ENCODE measurements at places on chromosomes 7 and 10.

DNA sequence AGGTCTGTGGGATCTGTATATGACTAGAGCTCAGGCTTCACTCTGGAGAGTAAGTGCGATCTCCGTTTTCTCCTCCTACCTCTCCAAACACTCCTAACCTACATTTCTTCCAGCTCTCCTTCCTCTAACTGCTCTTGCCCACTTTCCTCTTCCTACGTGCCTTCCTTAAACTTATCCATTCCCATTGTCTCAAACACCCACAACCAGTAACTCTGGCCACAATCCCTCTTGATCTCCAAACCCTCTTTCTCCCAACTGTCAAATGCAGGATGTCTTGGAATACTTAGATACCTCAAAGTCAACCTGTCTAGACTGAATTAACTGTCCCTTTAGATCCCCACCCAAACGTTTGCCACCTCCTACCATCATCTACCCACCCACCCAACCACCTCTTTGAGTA lies 213.7 kb upstream of the KMT2E start:
- DNase-seq = peak; percentile 51

DNA sequence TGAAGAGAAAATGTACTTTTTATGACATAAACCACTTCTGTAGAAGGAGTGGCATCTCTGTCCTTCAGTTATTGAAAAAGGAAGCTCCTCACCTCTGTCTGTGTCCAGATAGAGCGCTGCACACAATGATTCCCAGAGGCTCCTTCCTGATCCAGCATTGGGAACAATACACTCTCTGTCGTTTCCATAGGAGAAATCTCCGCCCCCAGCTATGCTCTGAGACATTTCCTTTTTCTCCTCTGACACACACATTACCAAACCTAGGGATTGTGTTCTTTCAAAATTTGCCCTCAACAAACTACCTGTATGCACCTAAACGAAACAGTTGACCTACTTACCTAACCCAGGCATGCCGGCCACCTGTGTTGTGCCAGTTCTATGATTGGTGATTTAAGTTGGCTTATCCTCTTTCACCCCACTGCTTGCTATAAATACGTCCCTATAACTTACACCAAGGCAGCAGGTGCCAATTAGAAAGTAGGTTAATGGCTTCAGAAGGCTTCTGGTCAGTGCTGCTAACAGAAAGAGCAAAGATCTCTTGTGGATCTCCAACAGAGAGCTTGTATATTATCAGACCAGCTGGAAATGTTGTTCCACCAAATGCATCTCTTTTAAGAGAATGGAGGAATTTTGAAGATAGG lies 140.1 kb upstream of the JCAD start:
- peak; percentile 57 for DNase-seq

GRCh38 chr7:92988051-92988450 lies 129.7 kb downstream of the SAMD9 start:
- DNase-seq = peak; percentile 82

GRCh38 chr10:61751599-61751998 lies 88.9 kb downstream of the CABCOCO1 start:
- no peak for DNase-seq

DNA sequence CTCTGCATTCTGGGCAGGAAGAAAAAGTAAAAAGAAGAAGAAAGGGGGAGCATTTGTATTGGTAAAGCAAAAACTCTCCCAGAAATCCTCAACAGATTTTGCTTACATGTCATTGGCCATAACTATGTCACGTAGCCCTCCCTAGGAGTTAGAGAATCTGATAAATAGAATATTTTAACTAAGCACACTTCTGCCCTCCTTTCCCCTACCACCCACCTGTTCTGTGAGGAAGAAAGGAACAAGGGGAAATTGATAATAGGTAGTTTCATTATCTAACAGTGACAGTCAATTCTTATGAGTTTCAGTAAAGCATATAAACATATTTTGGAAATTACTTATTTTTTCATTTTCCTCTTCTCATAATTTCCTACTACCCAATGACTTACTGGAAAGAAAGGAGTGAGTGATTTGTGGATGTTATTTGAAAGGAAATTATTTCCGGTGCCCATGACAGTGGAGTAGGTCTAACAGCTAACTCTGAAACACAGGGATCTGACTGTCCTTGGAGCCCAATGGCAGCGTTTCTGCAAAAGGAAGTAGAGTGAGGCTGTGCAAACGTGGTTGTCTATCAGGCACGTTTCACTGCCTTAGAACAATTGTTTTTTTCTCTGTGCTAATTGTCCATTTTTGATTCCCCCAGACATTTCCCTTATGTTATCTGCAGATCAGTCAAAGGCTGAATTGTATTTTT lies 128.6 kb upstream of the MDFIC start:
- DNase-seq = no peak

DNA sequence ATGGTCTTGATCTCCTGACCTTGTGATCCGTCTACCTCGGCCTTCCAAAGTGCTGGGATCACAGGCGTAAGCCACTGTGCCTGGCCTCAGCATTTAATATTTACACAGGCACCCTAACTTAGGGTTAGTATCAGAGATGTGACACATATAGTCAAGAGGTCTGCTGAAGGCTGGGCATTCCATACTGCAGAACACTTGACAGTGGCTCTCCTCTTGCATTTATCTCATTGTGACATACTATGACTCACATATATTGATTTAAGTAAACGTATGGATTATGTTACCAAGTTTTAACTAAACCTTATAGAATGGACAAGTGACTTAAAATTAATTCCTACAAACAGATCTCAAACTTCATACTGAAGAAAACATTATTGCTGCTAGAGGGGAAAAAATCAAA lies 36.6 kb downstream of the BRAF start:
- DNase-seq = no peak

DNA sequence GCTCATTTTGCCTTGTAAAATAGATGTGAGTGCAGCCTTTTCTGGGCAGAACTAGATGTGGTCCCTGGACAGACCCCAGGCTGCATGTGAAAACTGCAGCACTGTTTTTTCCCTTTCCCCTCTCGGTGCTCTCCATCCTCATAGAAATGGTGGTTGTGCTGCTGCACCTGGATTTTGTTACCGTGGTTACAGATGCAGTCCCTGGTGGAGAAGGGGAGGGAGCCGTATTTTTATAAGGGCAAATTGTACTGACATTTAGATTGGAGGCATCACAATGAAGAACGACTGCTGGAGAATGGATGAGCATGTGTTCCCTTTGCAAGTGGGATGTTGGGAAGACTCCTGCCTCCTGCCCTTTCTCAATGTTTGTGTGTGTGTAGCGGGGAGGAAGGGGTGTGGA lies 469.9 kb downstream of the CCSER2 start:
- no peak for DNase-seq

DNA sequence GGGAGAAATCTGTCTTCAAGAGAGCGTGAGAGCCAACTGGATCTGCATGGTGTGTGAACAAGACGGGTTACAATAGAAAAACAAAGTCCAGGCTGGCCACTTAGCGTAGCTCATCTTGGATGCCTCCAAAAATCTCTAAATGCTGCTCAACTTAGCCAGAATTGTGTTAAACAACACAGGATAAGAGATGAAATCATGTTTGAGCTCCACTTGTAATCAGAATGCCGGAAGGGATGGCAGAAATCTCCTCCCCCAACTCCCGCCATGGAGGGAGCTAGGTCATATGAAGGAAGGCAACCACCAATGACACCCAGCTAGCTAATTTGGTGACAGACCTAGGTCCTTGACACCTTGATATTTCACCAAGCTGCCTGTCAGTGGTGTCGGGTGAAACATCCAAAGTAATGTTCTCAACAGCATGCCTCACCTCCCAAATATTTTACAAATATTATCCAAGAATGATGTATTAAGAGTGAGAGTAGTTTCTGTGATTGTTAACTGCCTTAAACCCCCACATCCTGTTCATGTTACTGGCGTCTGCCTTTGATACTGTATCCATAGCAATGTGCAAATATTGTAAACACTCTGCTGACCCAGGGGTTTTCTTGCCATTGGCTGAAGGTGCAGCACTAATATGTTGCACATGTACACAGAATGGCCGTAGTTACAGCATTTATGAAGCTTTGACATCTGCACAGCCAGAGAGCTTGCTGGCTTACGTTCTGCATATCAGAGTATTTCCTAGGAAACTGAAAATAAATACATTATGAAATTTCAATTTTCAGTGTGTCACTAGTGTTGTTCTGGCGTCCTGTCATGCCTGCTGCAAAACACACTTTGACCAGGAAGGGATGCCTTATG lies 25.8 kb downstream of the TMEM254 start:
- no peak for DNase-seq

DNA sequence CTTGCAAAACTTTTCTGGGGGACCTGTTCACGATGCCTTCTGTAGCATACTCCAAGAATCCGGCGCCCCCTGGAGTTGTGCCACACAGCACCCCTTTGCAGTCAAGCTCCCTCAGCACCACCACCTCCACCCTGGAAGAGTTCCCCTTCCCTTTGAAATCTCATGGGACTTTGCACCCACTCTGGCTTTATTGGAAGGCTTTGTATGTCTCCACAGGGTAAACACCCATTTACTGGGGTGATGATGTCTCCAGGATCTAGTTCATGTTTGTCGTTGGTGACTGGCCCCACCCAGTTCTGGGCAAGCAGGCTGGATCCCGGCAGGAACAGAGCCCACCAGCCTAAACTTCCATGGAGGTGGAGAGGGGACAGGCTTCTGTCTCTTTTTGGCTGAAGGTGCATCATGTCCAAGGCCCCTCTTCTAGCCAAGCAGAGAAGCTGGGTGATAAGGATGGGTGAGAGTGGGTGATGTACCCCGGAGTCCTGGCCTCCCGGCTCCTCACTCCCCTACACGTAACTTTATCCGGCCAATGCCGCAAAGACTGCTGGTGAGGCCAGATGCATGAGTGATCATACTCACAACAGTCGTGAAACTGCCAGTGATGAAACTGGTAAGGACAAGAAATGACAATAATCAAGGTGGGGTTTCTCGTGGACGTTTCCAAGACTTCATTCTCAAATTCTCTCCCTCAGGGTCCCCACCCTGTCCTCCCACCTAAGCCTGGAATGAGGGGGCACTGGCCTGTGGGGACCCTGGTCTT lies 695 bp upstream of the CLDN4 start:
- DNase-seq = no peak
